ENCODE measurements at places on chromosomes 11 and 22. TPM values are rescaled to one million over a fixed set of nuclear protein-coding genes. Genes with fewer than 3 reads are reported as not detected.

Gene OR6A2
- not detected for total RNA-seq

Gene FJX1
- 22.2 TPM for total RNA-seq

Gene SAA4
- total RNA-seq = not detected

Gene GRM5
- total RNA-seq = not detected

Gene RASSF10
- total RNA-seq = not detected

Gene CSNK2A3
- 1.1 TPM for total RNA-seq

Gene P2RY6
- not detected for total RNA-seq

Gene OR10V1
- not detected for total RNA-seq

Gene SLC29A2
- 1.2 TPM for total RNA-seq

Gene ARHGAP32
- 4.8 TPM for total RNA-seq

Gene MS4A7
- not detected for total RNA-seq

Gene CDC42EP2
- total RNA-seq = 33.4 TPM

Gene BARX2
- not detected for total RNA-seq

Gene IGHMBP2
- 7.8 TPM for total RNA-seq

Gene OR51B2
- not detected for total RNA-seq

Gene SPINDOC
- 26.2 TPM for total RNA-seq

Gene CECR2
- 0.58 TPM for total RNA-seq

Gene RAPSN
- not detected for total RNA-seq

Gene CTSW
- total RNA-seq = 0.71 TPM

Gene OR10D3
- not detected for total RNA-seq

Gene APOL4
- under 0.01 TPM for total RNA-seq

Gene CALCA
- total RNA-seq = not detected

Gene BRSK2
- total RNA-seq = not detected

Gene SYT7
- 1.7 TPM for total RNA-seq

Gene CHID1
- total RNA-seq = 149 TPM

Gene KCNK7
- total RNA-seq = not detected

Gene ELFN2
- 4.9 TPM for total RNA-seq

Gene CHADL
- total RNA-seq = 0.29 TPM

Gene TMPRSS4
- not detected for total RNA-seq

Gene GRK3
- 3.7 TPM for total RNA-seq

Gene GLB1L2
- total RNA-seq = 0.29 TPM

Gene MMP12
- total RNA-seq = not detected

Gene IFITM1
- 95.4 TPM for total RNA-seq

Gene APOA5
- not detected for total RNA-seq

Gene SMIM35
- total RNA-seq = not detected

Gene INPP5J
- total RNA-seq = 0.86 TPM

Gene MMP13
- not detected for total RNA-seq

Gene B4GALNT4
- 1.2 TPM for total RNA-seq

Gene PKNOX2
- total RNA-seq = under 0.01 TPM

Gene MACROD1
- total RNA-seq = 9.5 TPM

Gene TNNT3
- not detected for total RNA-seq

Gene TMX2
- 61.4 TPM for total RNA-seq

Gene C11orf87
- not detected for total RNA-seq

Gene MMP11
- 7.4 TPM for total RNA-seq

Gene CARD18
- total RNA-seq = not detected

Gene CCDC81
- 1.4 TPM for total RNA-seq

Gene ADSL
- 157 TPM for total RNA-seq

Gene NXPE4
- total RNA-seq = not detected

Gene SLC22A12
- not detected for total RNA-seq
